ENCODE measurements at places on chromosomes 7 and 10.
A peak's percentile ranks its signal among the peaks of the same experiment; 100 is the strongest.

DNA sequence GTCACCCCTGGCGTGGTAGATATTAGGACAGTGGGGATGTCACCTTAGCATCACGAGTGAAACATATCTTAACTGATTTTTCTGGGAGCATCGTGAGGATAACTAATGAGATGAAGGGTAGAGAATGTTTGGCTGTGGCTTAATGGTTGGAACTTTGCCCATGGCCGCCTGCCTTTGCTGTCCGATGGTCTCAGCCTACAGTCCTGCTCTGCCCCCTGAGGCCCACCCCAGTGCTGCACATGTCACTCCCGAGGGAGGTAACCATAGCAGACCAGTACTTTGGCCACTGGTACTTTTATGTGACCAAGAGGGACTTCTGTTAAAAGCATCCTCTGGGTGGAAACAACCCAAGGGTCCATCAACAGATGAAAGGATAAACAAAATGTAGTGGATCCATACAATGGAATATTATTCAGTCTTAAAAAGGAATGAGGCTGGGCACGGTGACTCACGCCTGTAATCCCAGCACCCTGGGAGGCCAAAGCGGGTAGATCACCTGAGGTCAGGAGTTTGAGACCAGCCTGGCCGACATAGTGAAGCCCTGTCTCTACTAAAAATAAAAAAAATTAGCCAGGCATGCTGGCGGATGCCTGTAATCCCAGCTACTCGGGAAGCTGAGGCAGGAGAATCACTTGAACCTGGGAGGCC, 58.4 kb downstream of the TACR2 start:
- DNase-seq, result no peak

DNA sequence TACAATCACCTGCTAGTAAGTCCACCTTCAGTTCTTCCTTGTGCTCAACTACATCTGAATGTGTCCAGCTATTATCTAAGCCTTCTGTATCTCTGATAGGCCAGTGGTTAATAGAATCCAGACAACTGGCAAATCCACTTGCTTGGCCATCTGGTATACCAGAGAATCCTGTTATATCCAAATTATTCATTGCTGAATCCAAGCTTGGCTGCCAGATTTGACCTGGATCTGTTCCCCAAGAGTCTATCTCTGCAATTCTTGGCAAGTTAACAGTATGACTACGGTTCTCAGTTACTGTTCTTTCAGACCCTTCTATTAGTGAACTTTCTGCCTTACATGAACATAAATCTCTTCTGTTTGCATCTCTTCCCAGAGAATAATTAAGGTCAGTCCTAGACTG, 154.6 kb upstream of the TARP start:
- DNase-seq, result peak; percentile 86

- DNase-seq, result no peak
These were observed 32.7 kb upstream of the TARP start for GRCh38 chr7:38306171-38306570.

GRCh38 chr7:133784486-133785001, 342.6 kb upstream of the LRGUK start:
- no peak for DNase-seq

DNA sequence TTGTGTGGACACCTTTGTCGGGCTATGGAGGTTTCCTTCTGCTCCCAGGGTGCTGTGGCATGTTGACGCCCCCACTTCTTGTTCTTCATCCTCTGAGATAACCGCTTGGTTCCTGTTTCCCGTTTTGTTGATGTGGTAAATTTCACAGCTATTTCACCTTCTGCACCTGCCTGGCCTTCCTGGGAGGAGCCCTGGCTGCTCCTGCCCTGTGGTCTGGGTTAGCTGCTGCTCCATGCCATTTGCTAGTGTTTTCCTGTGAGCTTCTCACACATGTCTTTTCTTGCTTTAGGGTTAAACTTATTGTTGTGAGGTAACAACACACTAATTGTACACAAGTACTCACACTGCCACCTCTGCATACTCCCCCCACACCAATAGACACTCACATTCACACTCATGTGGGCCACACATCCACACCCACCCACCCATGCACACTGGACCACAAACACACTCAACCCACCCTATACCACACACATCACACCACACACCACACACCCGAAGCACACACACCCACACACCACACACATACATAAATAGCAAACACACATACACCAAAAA, 46.5 kb upstream of the MSMB start:
- DNase-seq, result no peak

DNA sequence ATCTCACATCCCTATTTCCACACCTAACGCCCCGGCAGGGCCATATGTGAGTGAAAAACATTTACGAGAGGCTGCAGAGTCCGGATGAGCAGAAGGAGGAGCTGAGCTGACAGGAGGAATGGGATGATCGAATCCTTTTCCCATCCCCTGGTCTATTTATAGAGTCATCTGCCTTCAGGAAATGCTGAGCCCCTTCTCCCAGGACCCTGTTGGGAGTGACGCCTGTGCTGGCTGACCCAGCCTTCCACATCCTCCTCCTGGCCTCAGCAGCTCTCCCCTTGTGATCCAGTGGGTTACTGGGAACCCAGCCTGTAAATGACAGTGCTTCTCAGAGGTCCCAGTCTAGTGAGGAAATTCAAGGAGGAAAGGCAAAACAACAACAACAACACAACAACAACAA, 16.6 kb downstream of the DENND2A start:
- no peak for DNase-seq

GRCh38 chr10:80351220-80351619, 5.3 kb downstream of the DYDC1 start:
- no peak for DNase-seq

GRCh38 chr7:90488220-90488619, 18.8 kb downstream of the PTTG1IP2 start:
- no peak for DNase-seq

GRCh38 chr7:505171-505570, 14.5 kb downstream of the PDGFA start:
- no peak for DNase-seq

GRCh38 chr10:45438466-45439090, 64.6 kb downstream of the ALOX5 start:
- DNase-seq, result no peak

DNA sequence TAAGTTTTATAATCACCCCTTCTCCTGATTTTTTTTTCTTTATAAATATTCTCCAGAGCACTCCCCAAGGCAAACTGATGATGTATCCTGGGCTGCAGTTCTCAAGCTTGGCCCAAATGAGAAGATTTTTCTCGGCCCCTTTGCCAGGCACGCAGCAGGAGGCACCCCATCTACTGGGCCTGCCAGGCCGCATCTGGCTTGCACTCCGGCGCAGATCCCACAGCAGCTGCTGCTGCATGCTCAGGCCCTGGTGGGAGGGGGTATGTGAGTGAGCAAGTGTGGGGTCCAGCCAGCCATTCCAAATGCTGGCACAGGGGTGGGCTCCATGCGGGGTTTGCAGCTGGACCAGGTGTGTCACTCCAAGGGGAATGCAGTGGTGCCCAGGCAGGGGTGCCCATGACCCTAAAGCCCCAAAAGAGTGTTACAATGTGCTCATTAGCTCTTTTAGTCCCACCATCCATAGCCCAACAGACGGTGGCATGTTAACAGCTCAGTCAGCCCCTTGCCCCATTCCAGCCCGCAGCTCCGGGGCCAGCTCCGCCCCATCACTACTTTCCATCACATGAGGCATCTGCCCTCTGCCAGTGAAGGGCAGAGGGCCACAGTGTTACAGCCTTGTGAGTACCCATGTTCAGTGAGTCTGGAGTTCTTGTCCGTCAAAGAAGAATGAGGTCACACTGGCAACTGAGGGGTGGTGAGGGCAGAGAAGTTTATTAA, 25.9 kb downstream of the OAT start:
- DNase-seq, result no peak

DNA sequence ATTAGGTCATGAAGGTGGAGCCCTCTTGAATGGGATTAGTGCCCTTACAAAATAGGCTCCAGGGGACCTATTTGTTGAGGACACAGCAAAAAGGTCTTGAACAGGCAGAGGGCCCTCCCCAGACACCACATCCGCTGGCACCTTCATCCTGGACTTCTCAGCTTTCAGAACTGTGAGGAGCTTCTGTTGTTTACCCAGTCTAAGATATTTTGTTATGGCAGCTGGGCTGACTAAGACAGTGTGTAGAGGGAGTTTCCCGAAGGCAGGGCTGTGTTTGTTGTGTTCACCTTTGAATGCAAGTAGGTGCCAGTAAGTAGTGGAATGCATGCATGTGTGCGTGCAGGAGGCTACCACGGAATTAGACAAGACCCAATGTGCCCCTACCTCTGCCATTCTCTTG, 106.7 kb downstream of the PTPRE start:
- no peak for DNase-seq

- DNase-seq, result no peak
These were observed 196.8 kb downstream of the TAX1BP1 start for GRCh38 chr7:27936768-27937102.

DNA sequence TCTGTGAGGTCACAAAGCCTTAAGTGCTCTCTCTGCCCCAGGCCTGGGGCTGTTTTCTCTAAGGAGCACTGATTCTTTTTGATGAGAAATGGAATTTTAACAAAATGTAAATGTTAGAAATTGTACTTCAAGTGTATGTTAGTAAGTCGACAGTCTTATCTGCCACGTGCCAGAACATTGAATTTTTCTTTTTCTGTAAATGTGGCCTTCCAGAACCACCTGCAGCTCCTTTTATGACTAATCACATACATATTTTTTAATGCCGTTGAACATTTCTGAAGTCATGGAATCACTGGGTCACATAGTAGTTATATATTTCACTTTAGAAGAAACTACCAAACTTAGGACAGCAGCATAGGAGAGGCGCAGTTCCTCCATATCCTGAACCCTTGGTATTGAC, 38.0 kb downstream of the UBE3C start:
- no peak for DNase-seq

GRCh38 chr7:148909568-148909967, 25.5 kb upstream of the EZH2 start:
- no peak for DNase-seq

DNA sequence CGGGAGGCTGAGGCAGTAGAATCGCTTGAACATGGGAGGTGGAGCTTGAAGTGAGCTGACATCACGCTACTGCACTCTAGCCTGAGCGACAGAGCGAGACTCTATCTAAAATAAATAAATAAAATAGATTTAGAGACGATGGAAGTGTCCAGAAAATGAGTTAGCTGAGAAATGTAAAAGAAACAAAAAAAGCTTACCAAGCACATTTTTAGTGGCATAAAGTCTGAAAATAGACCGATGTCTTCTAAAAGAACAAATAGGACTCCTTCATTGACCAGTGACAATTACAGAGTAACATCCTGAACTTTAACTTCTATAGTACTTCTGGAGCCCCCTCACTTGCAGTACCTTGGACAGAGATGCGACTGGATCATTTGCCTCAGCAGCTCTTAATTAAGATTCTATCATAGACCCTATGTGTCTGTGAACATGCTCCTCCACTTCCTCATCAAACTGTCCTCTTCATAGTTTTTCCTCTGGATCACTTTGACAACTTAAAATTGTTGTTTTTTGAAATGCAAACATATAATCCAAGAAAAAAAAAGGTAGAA, 25.2 kb upstream of the SRPK2 start:
- no peak for DNase-seq

DNA sequence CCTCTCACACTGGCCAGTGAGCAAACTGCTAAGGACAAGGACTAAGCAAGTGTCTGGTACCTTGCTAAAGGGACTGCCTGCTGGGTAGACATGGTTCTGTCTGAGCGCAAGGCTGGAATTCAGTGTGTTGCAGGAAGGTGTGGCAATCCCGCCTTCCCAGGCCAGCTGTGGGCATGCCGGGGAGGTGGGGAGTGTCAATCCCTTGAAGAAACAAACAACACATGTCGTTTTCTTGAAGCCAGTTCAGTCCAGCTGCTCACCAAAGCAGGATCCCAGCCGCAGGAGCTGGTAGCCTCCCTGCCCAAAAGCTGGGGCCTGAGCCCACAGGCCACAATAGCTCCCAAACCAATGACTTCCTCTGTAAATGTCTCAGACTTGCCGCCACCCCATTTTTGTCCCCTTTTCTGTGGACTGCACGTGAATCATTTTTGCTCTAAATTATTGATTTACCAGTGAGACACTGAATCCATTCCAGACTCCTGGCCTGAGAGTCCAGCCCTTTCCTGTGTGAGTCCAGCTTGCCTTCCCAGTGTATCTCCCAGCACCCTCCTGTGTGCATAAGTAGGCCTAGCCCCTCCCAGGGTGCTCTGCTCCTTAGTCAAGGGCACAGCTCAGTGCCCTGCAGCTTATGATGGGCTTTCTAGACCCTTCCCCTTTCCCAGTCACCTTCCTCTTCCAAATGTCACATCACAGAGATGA, 166.8 kb downstream of the RGS10 start:
- no peak for DNase-seq

GRCh38 chr7:44274623-44274975, 50.8 kb downstream of the CAMK2B start:
- no peak for DNase-seq

DNA sequence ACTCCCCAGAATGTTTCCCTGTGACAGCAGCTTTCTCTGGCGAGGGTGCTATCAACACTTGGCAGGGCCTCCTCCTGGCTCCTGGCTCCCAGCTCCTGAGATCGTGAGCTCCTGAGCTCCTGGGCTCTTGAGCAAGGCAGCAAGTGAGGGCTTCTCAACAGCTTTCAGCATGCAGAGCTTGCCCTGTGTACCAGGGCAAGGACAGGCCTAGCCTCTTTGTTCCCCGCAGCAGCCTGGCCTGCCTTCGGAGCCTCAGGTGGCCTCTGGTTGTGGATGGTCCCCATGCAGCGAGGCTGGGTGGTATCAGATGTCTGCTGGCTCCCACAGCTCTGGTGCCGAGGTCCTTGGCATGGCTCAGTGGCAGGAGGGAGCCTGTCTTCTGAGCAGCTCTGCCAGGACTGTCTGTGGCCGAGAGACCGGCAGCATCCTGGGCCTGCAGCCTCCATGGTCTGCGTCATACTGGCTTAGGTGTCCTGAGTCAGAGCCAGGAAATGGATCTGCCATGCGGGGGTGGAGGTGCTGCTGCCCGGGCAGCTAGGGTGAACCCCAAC, 44.2 kb downstream of the ZMIZ1 start:
- DNase-seq, result peak; percentile 71

- no peak for DNase-seq
These were observed 53.7 kb upstream of the FAM3C start for GRCh38 chr7:121449735-121450240.

- DNase-seq, result no peak
These were observed 200.5 kb downstream of the SKAP2 start for GRCh38 chr7:26663874-26664273.
